NCI-H1436 (cell line): ENCODE measurements at places on chromosomes 11 and 22.
A peak's percentile ranks its signal among the peaks of the same experiment; 100 is the strongest.

- DNase-seq = no peak
Measured at GRCh38 chr11:3104961-3105790, 48.0 kb upstream of the CARS1 start.

GRCh38 chr11:122789907-122790306 lies 48.4 kb upstream of the CRTAM start:
- no peak for DNase-seq

- DNase-seq = no peak
Measured at GRCh38 chr22:24009227-24010017, 1.7 kb upstream of the CABIN1 start.

- DNase-seq = no peak
Measured at GRCh38 chr22:24772493-24773220, 1.9 kb downstream of the PIWIL3 start.

DNA sequence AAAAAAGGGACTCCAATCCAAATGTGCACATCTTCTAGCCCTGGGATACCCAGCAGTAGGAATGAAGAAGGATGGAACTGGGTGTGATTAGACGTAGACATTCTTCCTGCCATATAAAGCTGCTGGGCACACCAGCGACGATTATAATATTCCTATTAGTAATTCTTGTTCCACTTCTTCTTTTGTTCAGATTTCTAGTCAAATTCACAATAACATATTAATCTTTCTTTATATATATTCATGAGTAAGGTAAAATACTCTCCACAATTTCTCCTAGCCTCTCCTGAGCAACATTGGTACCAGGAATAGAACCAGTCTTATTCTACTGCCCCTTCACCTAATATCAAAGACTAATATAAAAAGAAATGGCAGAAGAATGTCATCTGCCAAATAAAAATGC lies at the start of gene OR52E8:
Gene OR52E8, minus strand, starts transcription at position 101 of the 400 bp plus-strand sequence. Its CDS starts 0 bp downstream, at position 101.
- DNase-seq = no peak

DNA sequence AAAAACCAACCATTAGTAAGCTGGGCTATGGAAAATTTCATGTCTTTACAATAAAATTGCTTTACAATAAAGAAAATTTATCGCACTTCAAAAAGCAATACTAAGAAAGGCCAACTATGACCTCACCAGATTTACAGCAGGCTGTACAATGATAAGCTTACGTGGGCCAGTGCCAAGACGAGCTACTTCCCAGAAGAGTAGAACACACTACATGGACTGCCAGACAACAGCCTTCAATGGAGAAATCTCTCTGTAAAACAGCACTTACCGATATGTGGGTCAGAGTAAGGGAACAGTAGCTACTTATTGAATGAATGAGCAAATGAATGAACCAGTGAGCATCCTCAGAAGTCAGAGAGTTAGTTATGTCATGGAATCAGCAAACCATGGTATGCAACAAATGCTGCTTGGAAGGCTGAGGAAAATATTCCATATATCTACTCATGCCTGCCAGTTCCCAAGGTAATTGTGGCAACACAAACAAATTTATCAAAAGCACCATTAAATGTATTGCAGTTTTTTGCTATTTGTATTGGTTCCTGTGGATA lies 74.4 kb downstream of the SLC36A4 start:
- no peak for DNase-seq

GRCh38 chr11:88813233-88813915 lies 252.4 kb downstream of the GRM5 start:
- DNase-seq = no peak

GRCh38 chr22:21042978-21043859 lies 2.5 kb upstream of the LRRC74B start:
- no peak for DNase-seq

GRCh38 chr11:46117842-46118241 lies 3.4 kb downstream of the PHF21A start:
- DNase-seq = no peak

DNA sequence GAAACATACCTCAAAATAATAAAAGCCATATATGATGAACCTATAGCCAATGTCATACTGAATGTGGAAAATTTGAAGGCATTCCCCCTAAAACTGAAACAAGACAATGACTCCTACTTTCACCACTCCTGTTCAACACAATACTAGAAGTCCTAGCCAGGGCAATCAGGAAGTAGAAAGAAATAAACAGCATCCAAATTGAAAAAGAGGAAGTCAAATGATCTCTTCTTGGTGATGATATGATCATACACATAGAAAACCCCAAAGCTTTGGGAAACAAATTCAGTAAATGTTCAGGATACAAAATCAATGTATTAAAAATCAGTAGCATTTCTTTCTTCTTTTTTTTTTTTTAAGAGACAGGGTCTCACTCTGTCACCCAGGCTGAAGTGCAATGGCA lies 109.9 kb downstream of the DLG2 start:
- DNase-seq = no peak

GRCh38 chr11:111541254-111542061 lies 938 bp downstream of the LAYN start:
- DNase-seq = no peak

GRCh38 chr22:38030311-38031133 lies 26.7 kb upstream of the PICK1 start:
- DNase-seq = no peak

DNA sequence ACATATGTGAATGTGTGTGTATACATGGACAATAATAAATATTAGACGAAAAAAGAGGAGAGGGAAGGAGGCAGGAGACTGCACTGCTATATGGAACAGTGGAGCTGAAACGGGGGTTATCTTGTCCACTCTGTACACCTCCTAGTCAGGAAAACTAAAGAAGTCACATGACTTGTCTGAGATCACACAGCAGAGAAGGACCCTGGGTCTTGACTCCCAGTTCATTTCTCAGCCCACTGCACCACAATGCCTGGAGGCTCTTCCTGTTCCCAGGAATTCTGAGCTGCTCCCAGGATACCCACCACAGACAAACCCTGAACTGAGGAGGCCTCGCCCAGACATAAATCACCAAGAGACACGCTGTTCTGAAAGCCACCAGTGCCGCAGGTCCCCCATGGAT lies 349.6 kb downstream of the CTTN start:
- DNase-seq = no peak

- no peak for DNase-seq
Measured at GRCh38 chr11:3146612-3147256, 18.4 kb downstream of the OSBPL5 start.

DNA sequence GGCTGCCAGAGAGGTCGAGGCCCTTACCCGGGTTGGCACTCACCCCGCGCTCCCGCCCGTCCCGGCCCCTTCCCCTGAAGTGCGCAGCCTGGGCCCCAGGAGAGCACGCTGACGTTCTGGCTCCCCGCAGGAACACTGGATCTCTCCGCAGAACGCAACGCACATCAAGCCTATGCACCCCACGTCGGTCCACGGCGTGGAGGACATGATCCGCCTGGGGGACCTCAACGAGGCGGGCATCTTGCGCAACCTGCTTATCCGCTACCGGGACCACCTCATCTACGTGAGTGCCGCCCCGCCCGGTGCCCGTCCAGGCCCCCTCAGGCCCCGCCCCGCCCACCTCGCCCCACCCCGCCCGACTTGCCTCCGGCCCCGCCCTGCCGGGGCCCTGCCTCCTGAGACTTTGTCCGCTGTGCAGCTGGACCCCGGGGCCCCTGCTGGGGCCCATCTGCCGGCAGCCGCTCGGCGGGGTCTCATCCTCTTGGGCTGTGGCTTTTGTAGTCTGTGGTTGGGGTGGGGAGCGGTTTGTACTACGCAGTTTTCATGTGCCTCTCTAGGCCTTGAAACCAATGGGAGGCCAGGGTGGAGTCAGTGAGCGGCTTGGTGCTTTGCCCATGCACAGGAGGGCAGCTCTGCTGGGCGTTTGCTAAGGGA lies 19.7 kb downstream of the MYO7A start:
- no peak for DNase-seq

- DNase-seq = no peak
Measured at GRCh38 chr22:50423956-50424355, 50.9 kb downstream of the SBF1 start.

GRCh38 chr11:46106530-46107407 lies 14.5 kb downstream of the PHF21A start:
- DNase-seq = no peak

- DNase-seq = no peak
Measured at GRCh38 chr11:18056561-18057181, 10.6 kb upstream of the TPH1 start.

DNA sequence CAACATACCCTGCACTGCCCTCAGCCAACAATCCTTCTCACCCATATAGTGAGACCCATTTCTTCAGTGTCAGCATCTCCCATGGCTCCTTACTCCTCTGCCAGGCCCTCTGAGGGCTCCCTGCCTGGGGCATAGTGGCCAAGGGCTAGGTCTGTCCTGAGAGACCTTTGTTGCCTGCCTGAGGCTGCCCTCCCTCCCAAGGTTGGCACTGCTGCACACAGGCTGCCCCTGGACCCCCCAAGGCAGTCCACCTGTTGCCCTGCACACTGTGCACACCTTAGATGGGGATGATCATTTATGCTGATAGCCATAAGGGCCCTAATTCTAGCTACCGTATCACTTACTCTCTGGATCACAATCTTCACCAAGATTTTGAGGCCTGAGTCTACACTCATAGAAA lies 57.0 kb upstream of the SUSD2 start:
- DNase-seq = no peak

- no peak for DNase-seq
Measured at GRCh38 chr11:77799338-77799737, 21.2 kb downstream of the RSF1 start.

- DNase-seq = no peak
Measured at GRCh38 chr22:47914481-47915097, 1152.1 kb downstream of the TBC1D22A start.

DNA sequence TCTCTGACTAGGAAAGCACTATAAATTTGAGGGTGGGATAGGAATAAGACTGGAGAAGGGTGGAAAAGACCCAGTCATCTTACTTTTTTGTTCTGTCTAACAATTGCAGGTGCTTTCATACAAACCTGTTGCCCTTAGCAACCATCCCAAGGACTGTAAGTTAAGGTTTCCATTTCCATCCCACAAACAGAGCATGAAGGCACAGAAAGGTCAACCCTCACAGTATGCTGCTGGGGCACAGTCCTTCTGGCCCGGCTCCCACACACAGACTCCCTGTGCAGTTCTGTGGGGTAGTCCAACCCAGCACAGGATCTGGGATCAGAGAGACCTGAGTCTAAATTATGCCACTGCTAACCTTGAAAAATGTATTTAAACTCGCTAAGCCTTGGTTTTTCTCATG lies 38.4 kb upstream of the ETS1 start:
- DNase-seq = no peak

DNA sequence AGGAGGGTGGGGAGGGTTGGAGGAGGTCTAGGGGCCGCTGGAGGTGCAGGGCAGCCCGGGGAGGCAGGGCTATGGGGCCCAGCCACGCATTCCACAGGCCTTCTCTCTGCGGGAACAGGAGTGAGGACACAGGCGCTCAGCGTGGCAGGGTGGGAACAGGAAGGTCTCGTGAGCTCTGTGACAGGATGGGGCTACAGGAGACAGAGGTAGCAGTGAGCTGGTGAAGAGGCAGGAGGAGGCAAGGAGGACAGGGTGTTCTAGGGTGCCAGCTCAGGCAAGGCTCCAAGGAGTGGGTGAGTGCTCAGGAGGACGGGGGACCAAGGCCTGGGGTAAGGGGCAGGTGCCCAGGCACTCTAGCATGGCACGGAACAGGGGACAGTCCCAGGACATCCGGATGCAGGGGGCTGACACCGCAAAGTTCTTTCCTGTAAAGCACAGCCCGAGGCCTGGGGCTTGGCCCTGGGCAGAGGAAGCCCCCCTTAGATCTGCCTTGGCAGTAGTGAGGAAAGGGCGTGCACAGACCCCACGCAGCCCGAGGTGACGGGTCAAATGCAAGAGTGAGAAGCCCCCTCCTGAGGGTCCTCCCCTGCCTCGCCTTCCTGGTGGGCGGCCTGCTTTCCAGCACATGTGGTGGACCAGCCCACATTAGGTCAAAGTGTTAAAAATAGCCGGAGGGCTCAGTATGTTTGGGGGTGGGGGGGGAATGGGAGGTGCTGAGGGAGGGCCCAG lies 4.7 kb upstream of the NEAT1 start:
- no peak for DNase-seq

DNA sequence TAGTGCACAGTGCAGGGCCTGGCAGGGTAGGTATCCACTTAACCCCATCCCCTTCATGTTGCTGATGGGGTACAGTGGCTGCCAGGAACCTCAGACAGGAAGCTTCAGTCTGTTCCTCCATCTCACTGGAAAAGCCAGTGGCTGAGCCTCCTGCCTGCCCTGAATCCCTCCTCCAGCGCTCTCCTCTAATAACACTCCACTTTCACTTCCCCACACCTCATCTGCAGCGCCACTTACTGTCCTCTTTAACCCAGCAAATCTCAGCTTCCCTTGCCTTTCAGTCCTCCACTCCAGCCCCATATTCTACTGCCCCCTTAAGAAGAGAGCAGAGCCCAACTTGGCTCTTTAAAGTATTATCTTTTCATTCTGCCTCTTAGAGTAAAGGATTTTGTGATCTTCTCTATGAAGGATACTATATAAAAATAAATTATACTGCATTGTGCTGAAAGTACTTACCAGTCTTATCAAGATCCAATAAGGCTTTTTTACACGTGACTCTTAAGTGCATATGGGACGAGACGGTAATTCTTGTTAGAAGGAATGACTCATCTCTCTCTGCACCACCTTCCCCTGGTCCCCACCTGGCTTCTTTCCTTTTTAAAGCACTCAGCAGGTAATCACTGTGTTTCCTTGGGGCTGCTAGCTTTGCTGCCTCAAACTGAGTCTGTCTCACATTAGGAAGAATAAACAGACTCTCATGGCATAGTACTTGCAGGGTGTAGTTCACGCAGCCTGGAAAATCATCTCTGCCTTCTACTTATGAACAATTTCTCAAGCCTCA lies 238.0 kb upstream of the NARS2 start:
- DNase-seq = peak; percentile 30

DNA sequence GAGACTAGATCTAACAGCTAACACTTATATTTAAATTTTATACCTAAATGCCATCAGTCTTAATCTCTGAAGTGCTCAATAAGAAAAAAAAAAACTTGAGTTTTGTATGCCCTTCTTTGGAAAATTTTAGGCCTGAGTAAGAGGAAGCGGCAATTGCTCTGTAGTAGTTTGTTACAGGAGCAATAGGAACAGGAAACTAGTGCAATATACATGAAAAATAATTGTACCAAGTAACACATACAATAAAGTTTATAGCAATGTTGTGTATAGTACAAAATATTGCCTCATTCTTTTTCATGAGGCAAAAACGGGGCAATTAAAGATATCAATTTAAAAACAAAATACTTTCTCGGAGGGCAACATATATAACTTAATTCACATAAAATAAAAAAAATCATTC lies 19.7 kb downstream of the OR5AK2 start:
- no peak for DNase-seq

GRCh38 chr11:86089659-86090058 lies 20.8 kb upstream of the PICALM start:
- DNase-seq = no peak

DNA sequence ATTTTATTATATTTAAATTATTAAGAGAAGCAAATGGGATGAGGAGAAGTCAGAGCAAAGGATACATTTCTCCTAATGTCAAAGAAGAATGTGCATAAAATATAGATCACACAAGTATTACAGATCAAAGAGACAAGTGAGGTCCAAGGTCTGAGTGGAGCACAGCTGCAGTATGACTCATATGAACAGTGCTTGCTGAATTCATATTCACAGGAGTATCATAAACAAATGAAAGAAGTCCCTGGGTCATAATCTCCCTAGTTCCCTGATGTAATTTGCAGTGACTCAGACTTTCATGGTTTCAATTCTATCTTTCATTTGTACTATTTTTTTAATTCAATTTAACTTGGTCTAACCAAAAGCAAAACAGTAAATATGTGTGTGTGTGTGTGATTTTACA lies 499.0 kb upstream of the CCDC179 start:
- no peak for DNase-seq

GRCh38 chr11:76280151-76280881 lies 74.0 kb upstream of the WNT11 start:
- no peak for DNase-seq

- no peak for DNase-seq
Measured at GRCh38 chr11:106208760-106209159, 131.3 kb downstream of the AASDHPPT start.
